ENCODE measurements at places on chromosomes 3 and 15.

- no peak for DNase-seq
Observed at GRCh38 chr3:32531010-32531647, 28.5 kb upstream of the CMTM6 start.

DNA sequence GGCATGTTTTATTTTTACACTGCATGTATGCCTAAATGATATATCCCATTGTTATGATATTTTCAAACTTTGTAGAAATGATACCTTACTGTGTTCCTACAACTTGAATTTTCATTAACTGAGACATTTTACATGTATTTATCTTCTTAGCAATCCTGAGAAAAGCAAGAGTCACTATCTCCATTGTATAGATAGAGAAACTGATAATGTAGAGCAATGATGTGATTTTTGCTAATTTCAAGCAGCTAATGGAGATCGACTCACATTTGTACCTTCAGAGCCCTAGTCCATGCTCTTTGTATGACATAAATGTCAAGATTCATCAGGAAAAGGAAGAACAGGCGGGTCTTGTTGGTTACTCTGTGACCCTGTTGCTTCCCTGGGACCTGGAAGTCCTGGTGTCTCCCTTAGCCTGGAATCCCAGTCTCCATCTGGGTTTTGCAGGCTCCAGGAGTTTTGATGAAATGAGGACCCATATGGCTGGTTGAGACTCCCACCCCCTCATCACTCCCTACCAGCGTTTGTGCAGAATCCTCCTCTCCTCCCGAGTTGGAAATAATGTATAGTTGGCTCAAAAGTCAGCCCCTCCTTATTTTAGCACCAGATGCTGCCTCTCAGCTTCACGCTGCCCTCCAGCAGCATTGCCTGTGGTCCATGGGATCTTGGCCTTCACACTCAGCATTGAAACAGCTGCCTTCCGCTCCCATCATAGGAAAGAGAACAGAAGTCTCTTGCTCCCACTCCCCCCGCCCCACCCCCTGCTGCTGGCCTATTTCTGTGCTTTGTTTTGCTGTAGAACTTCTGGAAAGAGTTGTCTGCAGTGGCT is 67.1 kb downstream of the APBA2 start:
- no peak for DNase-seq

DNA sequence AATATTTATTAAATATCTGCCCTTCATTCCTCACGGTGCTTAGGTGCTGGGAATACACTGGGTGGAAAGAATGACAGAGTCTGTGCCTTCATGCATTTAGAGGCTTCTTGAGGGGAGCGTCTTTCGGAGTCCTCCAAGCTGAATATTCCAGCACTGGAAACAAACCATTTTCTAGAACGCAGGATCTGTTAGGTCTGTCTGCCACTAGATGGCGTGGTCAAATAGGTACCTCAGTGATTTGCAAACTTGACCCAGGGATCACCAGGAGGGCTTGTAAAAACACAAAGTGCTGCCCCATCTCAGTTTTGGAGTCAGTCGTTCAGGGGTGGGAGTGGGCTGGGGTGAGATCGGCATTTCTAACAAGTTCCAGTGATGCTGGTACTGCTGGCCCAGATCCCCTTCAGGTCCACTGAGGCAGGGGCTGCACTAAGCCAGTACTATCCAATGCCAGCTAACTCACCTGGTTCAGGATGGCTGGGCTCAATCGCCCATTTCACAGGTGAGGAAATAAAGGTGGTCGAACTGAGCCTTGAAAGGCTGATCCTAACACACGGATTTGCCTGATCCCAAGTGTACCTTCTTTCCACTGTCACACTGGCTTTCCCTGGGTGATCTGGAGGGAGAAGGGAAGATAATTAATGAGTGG is 14.8 kb downstream of the ARNT2 start:
- peak; percentile 63 for DNase-seq

- no peak for DNase-seq
Observed at GRCh38 chr15:51030649-51031316, 63.9 kb downstream of the TNFAIP8L3 start.

DNA sequence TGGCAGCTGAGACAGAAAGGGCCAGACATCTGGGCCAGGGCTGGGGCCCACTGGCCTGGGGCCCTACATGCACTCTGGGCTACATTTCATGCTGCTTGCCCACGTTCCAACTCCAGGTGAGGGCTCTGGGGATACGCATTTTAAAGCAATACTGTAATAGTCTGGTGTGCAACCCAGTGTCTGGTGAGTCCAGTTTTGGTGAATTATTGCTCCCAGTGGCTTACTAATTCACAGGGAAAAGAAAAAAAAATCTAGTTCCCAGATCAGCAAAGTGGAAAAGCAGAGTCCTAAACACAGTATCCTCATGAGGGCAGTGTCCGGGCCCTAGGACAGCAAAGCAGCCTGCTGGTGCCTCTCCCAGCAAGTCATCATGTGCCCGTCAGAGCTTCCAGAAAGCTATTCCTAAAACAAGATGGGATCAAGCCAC is 82.4 kb downstream of the CCNL1 start:
- no peak for DNase-seq

DNA sequence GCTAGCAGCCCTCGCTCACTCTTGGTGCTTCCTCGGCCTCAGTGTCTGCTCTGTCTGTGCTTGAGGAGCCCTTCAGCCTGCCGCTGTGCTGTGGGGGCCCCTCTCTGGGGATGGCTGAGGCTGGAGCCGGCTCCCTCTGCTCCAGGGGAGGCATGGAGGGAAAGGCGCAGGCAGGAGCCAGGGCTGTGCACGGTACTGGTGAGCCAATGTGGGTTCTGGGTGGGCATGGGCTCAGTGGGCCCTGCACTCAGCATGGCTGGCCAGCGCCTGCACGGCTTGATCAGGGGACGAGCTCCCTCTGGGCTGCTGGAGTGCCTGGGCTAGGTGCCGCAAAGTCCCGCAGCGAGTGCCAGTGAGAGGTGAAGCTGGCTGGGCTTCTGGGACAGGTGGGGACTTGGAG is 260.0 kb downstream of the SI start:
- DNase-seq, result no peak

DNA sequence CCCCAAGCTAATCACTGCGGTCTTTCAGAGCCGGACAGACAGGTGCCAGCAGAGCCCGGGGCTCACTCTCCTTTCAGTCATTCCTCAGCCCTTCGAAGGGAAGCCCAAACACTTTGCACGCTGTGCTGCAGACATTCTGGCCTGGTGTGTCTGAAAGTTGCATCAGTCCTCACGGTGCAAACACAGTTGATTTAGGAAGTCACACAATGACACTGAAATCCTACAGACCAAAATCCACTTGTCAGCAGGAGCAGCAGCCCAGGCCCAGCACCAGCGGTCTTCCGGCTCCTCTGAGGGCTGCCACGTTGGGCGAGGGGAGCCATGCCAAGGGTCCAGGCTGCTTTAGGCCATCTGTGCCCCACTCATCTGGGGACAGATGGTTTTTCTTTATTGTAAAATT is 61.6 kb downstream of the RGMA start:
- DNase-seq, result no peak

DNA sequence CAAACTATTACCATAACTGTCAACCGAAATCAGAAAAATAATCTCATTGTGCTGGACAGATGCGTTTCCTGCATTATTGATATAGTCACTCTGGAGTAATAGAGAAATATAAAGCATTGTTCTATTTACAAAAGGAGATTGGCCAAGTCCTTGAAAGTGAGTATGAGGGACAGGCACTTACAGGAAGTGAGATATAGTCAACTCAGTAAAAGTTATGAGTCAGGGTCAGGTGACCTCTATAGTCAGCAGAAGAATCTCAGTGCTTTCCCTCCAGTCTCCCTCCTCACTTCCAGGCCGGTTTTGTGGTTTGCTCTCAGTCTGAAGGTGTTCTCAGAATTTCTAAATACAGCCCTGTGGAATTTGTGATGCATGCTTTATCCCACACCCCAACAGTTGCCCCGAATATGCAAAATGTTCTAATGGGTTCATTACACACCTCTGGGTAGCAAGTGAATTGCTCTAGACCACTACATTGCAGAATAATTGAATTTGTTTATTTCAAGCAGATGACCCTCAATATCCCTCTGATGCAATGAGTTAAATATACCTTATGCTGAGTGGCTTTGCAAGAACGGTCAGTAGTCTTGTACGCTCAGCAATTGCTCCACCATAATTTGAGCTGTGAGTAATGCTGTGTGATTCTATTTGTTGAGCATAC is 787.7 kb downstream of the MCTP2 start:
- DNase-seq, result no peak

- no peak for DNase-seq
Observed at GRCh38 chr3:133933097-133934024, 37.7 kb upstream of the RAB6B start.

- peak; percentile 73 for DNase-seq
Observed at GRCh38 chr15:78422571-78423340, 15.3 kb upstream of the IREB2 start.

GRCh38 chr15:40714144-40714543 is 19.2 kb downstream of the RAD51 start:
- DNase-seq, result no peak

DNA sequence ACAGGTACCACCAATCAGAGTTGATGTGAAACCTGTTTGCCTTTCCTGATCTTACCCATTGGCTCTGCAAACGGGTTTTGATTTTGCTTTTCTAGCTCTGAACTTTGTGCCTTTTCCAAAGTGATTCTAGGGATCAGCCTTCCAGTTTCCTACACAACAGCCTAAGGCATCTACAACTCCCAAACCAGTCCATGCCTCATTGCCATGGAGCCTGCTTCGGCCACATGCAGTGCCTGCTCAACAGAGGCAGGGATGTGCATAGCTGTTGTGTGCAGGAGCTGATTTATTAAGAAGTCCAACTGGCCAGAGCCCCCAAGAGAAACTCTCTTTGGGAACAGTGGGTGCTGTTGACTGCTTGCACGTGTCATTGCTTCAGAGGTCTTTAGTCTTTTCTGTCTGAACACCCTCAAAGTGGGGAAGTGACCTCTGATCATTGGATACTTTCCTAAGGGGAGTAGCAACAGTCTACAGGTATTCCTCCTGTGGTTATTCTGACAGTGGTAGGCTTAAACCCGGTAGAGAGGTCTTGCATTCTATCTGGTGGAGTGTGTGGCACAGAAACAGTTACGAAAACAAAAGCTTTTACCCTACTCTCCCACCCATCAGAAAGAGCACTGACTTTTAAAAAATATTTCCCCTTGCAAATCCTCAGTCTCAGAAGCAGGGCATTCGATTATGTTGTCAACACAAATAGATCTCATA is 36.6 kb upstream of the THSD4 start:
- DNase-seq, result no peak

- no peak for DNase-seq
Observed at GRCh38 chr3:23595851-23596250, 209.9 kb upstream of the UBE2E1 start.

- no peak for DNase-seq
Observed at GRCh38 chr3:50165910-50166538, 10.9 kb downstream of the SEMA3F start.

- no peak for DNase-seq
Observed at GRCh38 chr15:71344316-71344715, 229.0 kb downstream of the THSD4 start.

DNA sequence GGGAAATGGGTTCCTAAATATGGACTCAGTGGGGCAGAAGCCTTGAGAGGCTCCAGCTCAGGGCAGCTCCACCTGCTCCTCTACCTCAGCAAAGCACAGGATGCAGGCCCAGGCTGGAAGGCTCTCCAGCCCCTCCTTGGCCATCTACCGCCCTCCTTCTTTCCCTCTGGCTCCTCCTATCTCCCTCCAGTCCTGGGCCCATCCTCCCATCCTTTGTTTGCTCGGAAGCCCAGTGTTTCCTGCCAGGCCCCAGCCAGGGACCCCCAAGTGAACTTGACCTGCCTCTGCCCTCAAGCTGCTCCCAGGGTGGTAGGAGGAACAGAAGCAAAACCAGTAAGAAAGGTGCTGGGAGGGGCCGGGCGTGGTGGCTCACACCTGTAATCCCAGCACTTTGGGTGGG is 20.1 kb downstream of the MAPKAPK3 start:
- no peak for DNase-seq

- no peak for DNase-seq
Observed at GRCh38 chr3:37660782-37661181, 200.9 kb upstream of the CTDSPL start.

DNA sequence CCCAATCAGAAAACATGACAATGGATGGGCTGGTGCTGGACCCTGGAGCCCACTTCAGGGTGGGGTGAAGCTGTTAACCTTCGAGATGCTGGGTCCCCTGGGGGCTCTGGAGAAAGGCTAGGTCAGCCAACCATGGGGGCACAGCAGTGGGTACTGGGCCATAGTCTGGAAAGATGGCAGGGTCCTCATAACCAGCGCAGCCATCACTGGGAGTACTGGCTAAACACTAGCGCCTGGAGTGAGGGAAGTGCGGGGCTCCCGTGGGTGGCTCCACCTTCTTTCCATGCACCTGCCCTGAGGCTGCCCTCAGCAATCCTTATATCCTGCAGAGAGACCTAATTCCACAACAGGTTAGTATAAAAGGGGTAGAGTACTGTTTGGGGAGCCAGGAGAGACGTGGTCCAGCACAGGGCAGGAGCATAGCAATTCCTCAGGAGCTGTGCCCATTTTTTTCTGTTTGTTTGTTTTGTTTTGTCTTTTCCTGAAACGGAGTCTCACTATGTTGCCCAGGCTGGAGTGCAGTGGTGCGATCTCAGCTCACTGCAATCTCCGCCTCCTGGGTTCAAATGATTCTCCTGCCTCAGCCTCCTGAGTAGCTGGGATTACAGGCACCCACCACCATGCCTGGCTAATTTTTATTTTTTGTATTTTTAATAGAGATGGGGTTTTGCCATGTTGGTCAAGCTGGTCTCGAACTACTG is 122.6 kb upstream of the MEF2A start:
- DNase-seq, result no peak

GRCh38 chr3:112333381-112334317 is 693 bp downstream of the CD200 start:
- DNase-seq, result peak; percentile 25

GRCh38 chr3:133113927-133114597 is 75.9 kb downstream of the TMEM108 start:
- DNase-seq, result no peak

- DNase-seq, result peak; percentile 62
Observed at GRCh38 chr3:55488398-55489055, 1.4 kb upstream of the WNT5A start.

DNA sequence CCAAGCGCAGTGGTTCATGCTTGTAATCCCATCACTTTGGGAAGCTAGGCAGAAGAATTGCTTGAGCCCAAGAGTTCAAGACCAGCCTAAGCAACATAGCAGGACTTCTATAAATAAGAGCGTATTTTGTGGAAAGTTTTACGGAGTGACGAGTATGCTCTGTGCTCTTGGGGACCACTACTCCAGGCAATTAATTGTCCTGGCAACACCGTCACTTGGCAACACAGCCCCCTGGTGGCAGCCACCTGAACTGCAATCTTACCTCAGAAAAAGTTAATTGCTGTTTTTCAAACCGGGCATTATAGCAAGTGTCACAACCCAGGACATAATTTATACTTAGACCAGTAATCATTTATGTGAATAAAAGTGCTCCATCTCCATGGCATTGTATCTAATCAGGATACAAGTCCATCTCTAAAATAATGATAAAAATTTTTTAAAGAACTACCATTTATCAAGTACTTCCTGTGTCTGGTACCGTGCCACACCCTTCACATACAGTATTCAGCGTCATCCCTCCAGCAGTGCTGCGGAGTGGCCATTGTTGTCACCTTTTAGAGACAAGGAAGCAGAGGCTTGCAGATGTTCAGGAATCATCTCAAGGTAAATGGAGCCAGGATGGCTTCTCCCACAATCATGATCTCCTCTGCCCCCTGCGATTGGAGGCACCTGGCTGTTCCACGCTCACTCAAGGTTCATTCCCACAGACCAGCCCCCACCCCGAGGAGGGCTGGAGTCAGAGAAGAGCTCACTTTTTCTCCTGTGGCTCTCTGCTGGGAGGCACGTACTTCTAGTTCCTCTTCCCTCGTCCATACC is 34.5 kb downstream of the PLA2G4D start:
- DNase-seq, result peak; percentile 81
